Renal pelvis (tissue), 12 donors: ENCODE measurements at places on chromosomes 11 and 22.

DNA sequence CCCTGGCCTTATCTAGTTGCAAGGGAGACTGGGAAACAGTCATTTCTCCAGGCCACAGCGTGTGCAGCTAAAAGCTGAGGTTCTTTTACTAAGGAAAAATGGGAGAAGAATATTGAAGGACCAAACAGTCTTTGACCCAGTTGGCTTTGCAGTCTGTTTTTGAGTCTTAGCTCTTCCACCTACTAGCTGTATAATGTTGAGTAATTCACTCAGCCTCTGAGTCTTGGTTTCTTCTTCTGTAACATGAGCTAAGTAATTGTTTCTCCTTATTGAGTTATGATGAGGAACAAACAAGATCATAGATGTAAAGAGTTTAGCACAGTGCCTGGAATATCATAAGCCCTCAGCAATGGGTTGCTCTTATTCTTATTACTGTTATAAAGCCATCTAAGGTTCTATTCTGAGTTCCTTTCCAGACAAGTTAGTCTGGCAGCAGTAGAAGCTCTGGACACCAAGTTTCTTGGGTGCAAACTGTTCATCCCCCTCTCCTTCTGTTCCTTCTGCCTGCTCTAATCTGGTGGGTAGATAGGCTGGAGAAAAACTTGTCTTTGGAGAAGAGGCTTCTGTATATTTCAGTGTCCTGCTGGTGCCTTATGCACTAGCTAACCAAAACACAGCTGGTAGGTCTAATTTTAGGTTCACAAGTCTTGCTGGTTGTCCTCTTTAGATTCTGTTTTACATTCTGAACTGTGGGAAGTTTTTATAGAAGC, 13.5 kb downstream of the TRIM44 start:
- no peak for DNase-seq

GRCh38 chr22:47997052-47997590, 1234.7 kb downstream of the TBC1D22A start:
- no peak for DNase-seq

DNA sequence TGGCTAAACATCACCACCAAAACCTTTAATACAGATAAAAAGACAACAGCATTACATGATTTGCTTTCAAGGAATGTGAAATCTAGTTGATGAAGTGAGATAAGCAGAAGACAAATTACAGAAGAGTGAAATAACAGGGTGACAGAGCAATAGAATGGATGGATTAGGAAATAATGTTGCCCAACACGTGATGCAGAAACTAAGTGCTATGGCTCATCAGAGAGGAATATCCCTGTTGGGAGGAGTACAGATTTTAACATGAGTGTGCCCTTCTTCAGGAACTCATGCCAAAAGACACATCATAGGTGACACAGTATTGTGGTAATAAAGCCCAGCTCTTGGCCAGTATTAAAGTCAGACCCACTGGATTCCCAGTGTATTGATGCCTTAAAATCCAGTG, 176.6 kb upstream of the RAG2 start:
- no peak for DNase-seq

DNA sequence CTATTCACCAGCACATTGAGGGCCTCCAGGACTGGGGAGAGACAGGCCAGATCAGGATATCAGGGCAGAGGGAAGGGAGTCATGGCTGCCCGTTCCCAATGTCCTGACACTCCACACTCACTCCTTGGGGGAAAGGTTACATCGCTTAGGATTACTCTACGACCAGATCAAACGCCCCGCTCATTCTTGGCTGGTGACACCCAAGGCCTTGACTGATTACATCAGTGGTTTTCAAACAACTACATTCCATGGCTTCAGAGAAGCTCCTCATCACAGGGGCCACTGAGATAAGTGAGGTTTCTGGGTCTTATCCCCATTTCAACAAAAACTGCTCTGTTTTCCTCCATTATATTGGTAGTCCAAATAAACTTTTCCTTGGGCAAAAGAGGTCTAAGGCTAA, 15.0 kb downstream of the UBE2L6 start:
- DNase-seq, result no peak

DNA sequence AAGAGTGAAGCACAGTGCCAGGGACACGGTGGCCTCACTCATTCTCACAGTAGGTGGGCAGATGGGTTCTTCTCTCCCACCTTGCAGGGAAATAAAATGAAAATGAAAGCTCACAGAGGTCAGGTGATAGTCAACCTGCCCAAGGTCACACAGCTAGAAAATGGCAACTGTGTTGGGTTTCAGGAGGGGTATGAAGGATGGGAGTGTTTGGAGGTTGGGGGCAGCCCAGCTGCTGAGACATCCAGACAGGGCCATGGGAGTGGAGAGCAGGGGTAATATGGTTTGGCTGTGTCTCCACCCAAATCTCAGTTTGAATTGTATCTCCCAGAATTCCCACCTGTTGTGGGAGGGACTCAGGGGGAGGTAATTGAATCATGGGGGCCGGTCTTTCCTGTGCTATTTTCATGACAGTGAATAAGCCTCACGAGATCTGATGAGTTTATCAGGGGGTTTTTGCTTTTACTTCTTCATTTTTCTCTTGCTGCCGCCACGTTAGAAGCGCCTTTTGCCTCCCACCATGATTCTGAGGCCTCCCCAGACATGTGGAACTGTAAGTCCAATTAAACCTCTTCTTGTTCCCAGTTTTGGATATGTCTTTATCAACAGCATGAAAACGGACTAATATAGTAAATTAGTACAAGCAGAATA, 247.0 kb downstream of the TENM4 start:
- no peak for DNase-seq

DNA sequence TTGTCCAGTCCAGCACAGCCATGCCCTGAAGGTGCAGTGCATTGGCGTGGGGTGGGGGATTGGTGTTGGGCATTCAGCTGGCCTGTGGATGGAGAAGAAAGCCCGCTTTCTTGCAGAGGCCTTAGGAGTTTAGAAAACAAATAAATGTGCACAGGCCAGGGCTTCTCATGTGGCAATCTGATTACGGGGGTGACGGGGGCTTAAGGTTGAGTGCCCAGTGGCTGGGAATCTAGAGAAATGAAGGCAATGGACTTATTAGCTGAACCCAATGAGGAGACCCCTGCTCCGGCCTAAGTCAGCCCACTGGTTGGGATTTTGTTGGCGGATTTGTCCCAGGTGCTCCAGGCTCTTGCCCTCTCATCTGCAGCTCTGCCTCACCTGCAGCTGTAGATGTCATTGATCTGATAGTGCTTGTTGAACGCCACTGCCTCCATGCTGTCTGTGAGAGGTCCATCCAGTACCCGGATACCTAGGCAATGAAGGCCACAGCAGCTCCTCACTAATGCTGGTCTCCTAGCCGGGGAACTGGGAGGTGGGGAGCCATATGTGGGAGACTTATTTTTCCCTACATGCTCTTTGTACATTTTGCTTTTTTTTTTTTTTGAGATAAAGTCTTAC, 6.2 kb downstream of the PCSK7 start:
- no peak for DNase-seq

- DNase-seq, result no peak
Measured at GRCh38 chr22:23514322-23515038, 65.6 kb downstream of the IGLL1 start.

DNA sequence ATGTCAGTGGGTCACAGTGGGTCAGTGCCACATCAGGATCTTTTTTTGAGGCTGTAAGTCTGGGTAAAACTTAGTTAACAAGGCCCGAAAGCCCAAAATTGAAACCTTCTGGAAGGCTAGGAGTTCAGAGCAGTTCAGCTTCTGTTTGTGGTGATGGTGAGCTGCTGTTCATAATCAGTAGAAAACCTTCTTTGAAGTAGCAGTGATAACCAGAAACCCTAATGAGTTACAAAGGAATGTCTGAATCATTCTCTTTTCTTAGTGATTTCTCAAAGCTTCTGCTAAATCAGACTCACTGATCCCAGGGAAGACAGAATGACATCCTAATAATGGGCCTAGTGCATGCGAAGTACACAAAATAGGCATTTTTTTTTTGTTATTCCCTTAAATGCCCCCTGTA, 124.7 kb downstream of the PARVA start:
- DNase-seq, result no peak

DNA sequence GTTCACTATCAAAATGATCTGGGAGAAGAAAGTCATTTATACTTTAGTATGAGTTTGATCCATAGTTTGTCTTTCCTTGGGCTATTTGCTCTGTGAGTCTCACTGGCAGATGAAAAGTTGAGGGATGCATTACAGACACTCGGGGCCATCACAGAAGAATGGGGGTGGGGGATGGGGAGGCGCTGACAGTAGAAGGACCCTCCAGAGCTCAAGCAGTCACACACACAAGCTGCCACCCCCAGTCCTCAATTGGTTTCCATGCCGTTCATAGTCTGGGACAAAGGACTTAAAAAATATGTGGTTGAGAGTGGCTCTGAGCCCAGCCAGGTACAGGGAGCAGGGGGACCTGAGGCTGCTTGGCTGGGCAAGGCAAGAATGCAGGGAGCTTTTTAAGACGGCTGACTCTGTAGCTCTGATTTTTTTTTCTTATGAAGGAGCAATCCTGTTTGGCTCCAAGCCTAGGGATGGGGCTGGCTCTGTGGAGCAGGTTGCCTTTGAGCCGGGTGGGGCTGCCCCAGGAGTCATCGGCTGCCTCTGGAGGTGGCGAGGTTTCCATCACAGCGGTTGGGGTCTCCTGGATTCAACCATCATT, 13.3 kb upstream of the ANO1 start:
- DNase-seq, result no peak

- DNase-seq, result no peak
Measured at GRCh38 chr11:117610901-117611300, 186.1 kb downstream of the DSCAML1 start.

DNA sequence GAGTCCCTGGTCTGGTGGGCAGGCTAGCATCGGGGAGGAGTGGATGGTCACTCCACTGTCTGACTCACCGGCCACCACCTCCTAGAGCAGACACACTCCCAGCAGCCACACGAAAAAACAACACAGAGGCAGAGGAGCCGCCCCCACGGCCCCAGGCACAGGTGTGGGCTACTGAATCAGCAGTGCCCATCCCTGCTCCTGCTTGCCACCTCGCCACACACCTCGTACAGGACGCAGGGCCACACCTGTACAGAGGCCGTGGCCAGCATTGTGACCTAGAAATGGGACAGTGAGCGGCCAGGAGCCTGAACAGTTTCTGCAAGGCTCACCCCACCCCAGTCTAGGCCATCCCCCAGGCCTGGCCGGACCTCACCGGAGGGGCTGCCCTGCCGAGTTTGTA, 14.0 kb downstream of the TRIM29 start:
- DNase-seq, result no peak

DNA sequence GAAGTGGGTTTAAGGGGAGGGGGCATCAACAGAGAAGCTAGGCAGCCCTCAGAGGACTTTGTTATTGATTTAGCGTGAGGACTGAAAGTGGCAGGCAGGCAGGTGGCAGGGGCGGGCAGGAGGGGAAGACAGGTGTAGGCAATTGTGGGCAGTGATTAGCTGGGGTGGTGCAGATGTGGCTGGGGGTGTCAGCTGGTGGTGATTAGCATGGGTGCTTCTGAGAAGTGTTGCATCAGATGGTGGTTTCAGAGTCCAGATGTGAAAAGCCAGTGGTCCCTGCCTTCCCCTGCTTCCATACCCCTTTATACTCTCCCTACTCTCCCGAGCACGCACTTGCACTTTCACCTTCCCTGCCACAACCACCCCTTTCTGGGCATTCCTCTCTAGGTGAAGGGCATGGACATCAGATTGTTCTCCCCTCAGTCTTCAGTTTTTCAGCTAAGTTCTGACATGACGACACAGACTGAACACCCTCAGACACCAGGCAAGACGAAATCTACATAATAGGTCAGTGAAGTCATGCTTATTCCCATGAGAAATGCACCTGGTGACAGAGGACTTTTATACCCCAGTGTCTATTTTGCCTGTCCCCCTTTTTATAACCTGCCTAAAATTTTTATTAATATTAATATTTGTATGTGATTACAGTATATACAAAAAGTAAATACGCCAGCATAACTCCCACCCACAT, 435.7 kb upstream of the CADM1 start:
- no peak for DNase-seq

DNA sequence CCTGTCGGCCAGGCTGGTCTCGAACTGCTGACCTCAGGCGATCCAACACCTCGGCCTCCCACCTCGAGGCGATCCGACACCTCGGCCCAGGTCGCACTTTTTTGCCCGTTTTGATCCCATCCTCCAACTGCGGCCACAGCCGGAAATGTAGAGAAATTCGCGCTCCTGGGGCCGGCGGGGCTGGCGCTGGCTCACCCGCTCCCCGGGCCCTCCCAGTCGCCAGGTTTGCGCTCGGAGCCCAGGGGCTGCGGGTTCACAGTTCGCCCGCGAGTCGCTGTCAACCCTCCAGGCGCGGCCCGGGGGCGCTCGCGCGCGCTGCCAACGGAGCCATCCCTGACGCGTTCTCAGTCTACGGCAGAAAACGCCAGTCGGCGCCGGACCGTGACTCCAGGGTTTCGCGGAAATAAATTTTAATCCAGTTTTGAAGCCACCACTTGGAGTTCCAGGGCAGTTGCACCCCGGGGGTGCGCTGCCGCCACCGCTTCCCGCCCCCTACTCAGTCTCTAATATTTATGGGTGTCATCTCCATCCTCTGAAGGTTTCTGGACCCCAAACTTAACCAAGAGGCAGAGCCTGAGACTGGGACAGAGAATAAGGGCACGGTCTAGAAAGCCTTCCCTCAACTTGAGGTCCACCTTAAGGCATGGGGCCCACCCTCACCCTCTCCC, 1.5 kb upstream of the KLHDC7B start:
- no peak for DNase-seq

- no peak for DNase-seq
Measured at GRCh38 chr11:71155846-71156245, 96.5 kb downstream of the SHANK2 start.
